NCI-H1105 (cell line): ENCODE measurements at places on chromosomes 3 and 15.

DNA sequence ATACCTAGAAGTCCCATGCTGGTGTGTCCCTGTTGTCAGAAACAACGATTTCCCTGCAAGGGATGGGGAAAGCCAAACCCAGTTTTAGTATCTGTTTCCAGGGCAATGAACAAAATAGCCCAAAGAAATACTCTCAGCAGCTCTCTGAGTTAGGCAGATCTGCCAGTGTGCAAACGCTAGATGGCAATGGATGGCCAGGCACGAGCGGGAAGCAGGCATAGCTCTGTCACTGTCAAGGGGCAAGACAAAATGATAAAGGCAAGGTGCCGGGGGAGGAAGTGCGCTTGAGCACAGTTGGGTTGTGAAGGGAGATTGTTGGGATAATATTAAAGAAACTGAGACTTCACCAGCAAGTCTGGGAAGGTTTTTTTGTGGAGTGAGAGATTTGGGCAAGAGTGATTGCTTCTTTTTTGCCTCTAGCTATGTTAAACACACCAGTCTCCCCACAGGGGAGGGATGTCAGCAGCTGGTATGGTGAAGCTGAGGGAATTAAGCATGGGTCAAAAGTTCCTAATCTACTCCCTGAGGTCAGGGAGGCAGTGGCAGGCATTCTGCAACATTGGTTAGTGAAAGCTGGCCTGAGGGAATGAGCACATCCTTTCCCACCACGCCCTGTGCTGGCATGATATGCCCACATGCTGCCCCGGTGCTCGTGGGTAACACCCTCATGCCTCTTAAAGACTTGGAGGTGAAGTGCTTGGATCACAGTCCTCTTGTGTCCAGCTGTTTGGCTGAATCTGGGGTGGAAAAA is 117.5 kb downstream of the PDCD6IP start:
- DNase-seq, result no peak

DNA sequence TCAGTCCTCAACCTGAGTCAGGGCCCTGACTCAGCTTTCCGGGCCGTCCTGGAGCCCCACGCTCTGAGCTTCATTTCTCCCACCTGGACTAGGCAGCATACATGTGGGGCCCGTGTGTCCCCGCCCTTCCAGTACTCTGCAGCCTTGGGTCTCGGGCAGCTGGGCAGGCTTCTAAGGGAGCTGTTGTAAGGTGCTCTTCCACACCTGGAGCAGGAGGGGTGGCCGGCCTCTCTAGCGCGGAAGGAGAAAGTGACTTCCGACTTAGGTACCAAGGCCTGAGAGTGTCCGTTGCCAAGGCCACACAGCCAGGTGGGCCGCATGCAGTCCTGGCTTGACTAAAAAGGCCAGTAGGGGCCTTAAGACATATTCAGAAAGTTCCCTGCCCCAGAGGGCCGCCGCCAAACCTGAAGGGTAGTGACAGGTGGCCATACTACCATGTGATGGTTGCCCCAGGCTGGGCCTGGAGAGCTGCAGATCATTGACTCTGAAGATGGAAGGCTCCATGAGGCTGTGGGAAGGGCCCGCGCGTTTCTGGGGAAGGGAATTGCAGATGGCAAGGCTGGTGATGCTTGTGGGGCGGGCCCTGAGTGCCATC is 9.4 kb upstream of the SEMA3B start:
- DNase-seq, result no peak

DNA sequence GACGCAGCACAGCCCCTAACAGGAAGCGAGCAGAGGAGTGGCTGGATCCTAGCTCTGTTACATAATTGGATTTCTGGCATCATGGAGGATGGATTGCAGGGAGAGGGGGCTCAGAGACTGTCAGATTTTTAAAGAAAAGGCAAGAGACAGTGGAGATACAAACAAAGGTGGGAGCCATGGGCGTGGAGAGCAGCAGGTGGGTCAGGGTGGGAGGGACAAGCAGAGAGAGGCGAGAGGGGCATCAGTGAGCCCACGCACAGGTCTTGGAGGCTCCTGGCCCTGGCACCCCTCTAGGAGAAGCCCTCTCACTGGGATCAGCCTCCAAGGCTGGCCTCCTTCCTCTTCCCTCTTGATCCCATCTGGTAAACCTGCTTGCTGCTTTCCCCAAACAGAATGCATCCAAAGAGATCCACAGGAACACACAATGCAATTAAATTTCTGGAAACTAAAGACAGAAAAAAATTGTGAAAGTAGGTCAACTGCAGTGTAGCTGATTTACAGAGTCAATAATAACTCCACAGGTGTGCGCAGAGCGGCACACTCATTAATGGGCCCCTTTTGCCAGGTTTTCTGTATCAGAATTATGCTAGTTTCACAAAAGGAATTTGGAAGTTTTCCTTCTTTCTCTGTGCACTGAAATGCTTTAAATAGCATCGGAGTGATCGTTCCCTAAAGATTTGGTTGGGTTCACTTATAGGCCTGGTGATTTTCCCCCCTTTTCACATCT is 66.1 kb downstream of the LSM3 start:
- no peak for DNase-seq

- no peak for DNase-seq
Measured at GRCh38 chr3:186287711-186288110, 74.3 kb downstream of the DGKG start.

DNA sequence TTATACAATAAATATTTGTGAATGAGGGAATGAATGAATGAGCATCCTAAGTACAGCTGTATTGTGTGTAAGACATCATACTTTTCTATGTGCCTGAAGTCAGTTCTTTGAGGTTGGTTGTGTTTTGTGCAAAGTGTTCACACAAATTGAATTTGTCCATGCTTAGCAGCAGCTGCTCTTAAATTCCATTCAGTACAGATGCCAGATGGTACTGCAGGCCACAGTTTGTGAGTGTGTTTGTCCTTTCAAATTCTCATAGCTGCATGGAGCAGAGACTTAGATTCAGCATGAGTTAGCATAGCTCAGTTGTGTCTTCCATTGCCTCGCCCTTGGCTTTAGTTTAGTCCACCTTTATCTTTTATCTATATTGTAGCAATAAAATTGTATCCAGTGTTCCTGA is 3.8 kb upstream of the ZNF385D start:
- DNase-seq, result no peak

GRCh38 chr3:34225821-34226366 is 427.5 kb downstream of the PDCD6IP start:
- no peak for DNase-seq

DNA sequence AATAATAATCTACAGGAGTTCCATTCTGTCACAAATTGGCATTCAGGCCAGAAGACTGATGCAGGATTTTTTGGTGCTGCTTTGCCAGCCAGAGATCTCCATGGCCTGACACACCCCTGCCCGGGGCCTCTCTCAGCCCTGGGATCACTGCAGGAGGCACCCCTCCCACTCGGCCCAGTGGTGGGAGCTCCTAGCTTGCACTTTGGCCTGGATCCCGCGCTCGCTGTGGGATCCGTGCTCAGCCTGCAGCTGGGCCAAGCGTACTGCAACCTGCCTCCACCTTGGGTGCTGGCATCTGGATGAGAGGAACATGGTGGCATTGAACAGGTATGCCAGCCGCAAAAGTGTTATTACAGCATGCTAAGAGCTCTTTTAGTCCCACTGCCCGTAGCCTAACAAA is 656.7 kb upstream of the CCDC54 start:
- no peak for DNase-seq

- DNase-seq, result no peak
Measured at GRCh38 chr3:44981220-44981619, 5.2 kb downstream of the EXOSC7 start.

- DNase-seq, result no peak
Measured at GRCh38 chr3:49484471-49484870, 14.4 kb downstream of the DAG1 start.

DNA sequence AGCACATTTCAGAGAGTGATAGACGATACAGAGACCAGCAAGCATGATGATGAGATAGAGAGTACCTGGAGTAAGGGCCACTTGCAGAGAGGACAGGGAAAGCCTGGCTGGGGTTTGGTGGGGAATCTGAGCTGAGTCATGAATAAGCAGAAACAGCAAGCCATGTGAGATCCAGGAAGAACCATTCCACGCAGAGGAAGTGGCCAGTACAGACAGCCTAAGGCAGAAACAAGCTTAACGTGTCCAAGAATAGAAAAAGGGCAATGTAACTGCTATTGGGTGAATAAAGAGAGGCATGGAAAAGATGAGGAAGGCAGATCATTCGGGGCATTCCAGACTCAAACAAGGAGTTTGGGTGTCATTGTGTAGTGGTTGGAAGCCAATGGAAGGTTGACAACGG is 816.3 kb upstream of the CFAP20DC start:
- no peak for DNase-seq

DNA sequence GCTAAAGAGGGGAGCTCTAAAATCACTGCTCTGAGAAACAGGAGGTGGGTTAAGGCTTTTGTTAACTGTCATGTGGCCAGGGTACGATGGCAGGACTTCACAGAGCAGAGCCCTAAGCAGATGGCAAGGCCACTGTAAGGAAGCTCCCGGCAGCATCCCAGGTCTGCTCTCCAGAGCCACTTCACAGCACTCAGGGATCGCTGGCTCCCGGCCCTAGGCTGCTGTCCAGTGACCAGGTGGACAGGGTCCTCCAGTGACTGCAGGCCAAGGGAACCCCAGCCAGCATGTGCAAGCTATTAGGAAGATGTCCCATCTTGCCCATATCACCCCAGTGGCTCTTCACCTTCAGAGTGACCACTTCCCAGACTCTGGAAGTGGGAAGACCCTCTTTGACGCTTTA is 10.4 kb downstream of the TMEM41A start:
- DNase-seq, result no peak

- peak; percentile 75 for DNase-seq
Measured at GRCh38 chr3:164897342-164897741, 181.0 kb downstream of the SI start.

- DNase-seq, result no peak
Measured at GRCh38 chr3:73257186-73257585, 195.7 kb downstream of the EBLN2 start.

DNA sequence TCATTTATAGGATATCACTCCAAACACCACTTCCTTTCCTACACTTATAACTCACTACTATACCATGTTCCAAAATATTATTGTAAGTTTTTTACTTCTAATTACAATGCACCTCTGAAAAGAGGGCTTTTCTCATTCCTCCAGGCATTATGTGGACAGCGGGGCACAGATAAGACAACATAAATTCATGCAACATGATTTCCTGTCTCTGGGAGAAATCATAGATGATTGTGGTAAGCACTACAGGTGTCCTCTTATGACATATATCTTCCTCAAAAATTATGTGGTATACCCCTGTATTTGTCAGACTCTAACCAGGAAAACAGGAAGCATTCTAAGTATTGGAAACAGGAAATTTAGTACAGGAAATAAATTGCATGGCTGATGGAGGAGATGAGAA is 45.7 kb upstream of the INO80 start:
- DNase-seq, result no peak

- DNase-seq, result peak; percentile 61
Measured at GRCh38 chr3:180594631-180595558, 7.1 kb upstream of the TTC14 start.

DNA sequence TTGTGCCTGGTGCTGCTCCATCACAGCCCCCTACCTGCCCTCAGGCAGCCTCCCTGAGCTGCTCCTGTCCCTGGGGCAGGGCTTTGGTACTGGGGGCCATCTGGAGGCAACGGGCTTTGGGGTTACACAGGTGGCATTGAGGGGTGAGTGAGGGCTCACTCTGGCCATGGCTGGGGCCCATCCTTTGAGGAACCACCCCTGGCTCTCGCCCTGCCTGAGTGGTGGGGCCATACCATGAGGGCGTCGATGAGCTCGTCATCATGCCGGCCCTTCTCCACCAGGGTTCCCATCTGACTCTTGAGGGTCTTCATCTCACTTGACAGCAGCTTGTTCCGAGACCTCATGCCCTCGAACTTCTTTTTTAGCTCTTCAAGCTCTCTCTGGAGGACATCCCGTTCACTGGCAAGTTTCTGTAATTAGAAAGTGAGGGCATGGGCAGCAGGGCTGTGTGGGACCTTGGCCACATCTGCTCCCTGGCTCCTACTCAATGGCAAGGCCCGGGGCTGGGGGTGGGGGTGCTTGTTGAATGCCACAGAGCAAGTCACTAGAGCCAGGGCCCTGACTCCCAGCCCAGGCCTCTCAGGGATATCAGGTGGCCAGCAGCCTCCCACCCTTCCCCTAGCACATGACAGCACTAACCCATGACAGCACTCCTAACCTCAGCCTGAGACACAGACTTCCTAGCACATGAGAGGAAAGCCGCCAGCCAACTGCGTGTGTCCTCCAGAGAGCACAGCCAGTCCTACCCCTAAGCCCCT is 33.5 kb downstream of the CCDC13 start:
- DNase-seq, result no peak

GRCh38 chr3:150222691-150223489 is 185.2 kb upstream of the TSC22D2 start:
- no peak for DNase-seq

- DNase-seq, result no peak
Measured at GRCh38 chr3:141333836-141334626, 34.3 kb upstream of the ZBTB38 start.

GRCh38 chr15:40878785-40879184 is 4.8 kb upstream of the RHOV start:
- DNase-seq, result no peak

DNA sequence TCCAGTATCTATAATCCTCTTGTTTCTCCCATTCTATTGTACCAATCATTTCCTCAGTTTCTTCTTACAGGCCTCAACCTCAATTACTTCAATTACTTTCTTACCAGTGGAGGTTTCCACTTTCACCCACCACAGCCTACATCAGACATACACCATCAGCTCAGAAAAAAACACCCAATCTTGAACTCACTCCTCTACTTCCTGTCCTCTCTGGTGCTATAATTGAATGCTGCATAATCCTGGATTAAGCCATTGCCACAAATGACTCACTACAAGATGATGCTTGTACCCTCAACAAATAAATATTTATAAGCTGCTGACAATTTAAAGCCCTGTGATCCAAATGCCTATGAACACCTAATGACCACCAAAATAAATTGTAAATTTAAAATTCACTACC is 18.5 kb downstream of the RYK start:
- no peak for DNase-seq

DNA sequence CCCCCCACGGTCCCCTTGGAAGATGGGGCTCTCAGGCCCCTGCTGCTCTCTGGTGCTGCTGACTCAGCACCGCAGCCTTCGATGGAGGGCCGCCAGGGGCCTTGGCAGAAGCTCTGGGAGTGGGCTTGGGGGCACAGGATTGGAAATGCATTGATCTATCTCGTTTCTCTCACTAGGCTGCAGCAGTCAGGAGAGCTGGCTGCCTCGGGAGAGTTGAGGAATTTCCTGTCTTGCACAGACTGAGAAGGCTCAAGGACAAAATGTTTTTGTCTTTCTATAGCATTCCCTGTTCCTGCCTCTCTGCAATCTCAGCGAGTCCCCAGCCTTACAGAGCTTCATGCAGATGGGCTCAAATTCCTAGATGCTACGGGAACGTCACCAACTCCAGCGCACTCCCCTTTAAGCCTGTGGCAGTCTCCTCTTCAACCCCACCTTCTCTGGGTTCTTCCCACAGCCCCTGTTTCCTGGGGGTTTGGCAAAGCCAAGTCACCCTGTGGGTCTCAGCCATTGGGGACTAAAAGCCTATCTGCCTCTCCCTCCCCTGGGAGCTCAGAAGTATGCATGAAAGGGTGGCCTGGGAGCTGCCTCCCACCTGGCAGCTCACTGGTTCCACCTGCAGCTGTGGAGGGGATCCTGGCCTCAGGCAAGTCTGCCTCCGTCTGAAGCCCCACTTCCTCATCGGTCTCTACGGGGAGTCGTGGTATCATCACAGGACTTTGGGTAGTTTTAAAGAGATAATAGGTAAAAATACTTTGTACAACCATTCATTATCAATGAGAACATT is 127.4 kb upstream of the HACD2 start:
- no peak for DNase-seq
